CD4-positive, alpha-beta T cell treated with Interleukin-15 for 1 hour (primary cell): ENCODE measurements at places on chromosomes 1 and 21.
A peak's percentile ranks its signal among the peaks of the same experiment; 100 is the strongest.

GRCh38 chr1:104991702-104992101 is 1242.0 kb downstream of the AMY1C start:
- DNase-seq = no peak

DNA sequence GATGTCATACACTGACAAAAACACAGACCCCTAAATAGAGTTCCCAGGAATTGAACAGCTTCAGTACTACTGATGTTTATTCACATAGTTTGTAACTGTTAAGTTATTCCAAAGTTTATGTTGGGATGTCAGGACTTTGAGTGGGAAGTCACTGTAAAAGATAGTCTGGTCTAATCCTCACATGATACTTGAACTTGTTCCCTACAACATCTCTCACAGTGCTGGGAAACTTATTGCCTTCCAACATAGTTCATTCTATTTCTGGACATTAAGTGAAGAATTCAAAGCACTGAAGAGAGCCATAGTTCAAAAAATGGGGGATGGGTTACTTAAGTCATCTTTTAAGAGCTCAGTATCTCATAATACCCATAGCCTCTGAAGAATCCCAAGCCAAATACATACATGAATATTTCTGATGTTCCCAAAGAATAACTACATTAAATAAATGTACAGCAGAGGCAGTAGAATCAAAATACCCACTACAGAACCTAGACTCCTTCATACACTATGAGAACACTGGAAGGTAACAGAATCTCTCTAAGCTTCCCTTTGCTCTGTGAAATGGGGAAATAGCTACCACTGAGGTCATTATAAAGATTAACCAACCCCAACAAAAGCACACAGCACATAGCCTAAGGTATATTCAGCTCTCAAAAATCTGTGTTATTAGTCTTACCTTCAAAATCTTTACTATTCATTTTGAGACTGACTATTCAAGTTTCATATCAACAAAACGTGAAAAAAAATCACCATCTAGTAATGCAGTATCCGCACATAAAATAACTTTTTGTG is 81.4 kb downstream of the ESRRG start:
- DNase-seq = no peak

DNA sequence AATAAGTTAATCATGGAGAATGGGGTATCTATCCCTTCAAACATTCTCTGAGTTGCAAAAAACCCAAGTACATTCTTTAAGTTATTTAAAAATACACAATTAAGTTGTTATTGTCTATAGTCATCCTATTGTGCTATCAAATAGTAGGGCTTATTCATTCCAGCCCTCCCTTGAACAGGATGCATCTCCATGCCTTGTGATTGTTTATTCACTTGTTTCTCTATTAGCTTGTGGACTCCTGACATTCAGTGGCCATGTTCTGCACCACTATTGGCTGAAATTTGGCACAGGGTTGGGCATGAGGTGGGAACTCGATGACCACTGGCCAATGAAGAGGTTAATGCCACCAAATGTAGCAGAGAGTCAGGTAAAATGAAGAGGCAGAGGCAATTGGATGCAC is 272.8 kb downstream of the TNR start:
- DNase-seq = no peak

DNA sequence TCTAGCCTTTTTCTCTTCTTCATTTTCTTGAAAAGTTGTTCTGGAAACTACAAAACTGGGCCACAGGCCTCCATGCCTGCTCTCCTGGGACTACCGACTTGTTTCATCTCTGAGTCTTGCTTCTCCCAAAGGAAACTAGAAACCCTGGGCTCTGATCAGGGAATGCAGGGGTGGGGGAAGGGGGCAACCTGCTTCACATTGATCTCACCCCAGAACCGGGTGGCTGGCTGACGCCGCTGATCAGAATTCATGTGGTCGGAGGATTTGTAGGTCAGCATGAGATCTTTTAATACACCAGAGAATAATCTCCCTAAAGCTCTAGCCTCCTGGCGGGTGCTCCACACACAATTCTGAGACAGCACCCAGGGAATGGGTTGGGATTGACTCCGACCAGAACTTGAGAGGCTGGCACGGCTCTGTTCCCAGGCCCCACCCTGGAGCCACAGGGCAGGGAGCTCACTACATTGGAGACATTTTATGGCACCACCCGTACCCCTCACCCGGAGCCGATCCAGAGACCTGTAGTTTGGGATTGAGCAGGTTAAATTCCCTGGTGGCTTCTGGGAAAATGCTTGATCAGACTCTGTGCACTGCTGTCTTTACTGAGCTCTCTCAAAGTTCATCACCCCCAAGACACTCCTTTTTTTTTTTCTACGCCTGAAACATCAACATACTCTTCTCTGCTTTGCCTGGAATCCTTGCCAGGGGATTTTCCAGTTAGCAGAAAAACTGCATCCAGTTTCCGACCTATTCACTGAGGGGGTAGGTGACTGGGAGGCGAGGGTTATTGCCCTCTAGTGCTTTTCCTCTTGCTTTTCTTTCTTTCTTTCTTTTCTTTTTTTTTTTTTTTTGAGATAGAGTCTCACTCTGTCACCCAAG is 12.2 kb upstream of the ARHGEF10L start:
- DNase-seq = no peak

- DNase-seq = peak; percentile 49
These were observed 3.1 kb upstream of the ARHGEF2 start for GRCh38 chr1:155981266-155982088.

GRCh38 chr1:185837711-185838110 is 103.5 kb downstream of the HMCN1 start:
- no peak for DNase-seq

DNA sequence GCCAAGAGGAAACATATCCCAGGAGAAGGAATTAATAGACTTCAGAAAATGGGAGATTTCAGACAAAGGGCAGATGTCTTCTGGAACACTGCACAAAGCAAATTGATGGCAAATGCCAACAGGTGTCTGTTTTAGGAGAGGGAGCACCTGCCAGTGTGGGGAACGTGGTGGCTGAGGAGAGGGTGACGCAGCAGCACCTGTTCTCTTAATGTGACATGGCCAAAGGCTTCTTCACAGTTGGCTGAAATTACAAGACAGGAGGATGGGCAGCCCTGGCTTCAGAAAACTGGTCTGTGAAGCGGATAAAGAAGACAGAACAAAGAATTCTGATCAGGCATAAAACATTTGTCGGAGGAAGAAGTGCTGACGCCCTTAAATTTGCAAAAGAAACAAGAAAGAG is 178.7 kb upstream of the RUNX1 start:
- peak; percentile 27 for DNase-seq

DNA sequence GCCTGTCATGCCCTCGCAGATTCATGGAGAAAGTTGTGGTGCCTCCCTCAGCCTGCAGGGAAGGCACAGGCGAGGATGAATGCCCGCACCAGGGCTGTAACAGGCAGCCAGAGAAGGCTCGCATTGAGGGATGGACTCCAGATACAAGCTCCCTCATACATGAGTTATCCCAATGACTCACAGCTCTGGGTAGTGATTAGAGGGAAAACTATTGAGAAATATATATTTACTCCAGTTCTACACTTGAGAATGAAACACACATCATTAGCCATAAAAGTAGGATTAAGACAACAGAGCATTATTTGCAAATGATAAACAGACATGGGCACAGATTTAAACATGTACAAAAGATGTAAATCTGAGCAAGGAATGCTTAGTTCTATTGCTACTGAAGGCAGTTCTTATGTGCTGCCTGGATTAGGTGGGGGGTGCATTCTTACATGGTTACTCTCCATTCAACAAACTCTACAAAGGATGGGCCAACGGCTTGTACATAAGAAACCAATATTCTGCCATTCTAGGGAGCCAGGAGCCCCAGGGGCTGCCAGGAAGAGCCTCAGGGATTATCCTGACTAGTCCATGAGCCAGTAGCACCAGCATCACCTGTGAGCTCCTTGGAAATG is 97.9 kb downstream of the CSMD2 start:
- no peak for DNase-seq

GRCh38 chr1:83109692-83110091 is 889.2 kb downstream of the TTLL7 start:
- no peak for DNase-seq

DNA sequence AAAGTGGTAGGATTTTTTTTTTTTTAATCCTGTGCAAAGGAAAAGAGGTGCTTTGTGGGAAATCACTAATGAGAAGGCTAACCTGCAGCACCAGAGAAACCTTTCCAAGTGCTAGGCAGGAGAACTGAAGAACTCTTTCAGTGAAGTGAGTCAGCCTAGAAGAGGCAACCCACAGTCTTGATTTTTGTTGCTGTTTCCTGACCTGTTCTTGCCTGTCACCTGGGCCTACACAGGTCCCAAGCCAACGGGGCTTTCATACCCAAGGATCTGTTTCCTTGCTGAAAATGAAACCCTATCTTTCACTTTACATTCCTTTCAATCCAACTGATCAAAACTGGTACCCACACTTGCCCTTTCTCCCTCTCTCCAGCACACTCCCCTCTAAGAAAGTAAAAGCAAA is 7.1 kb upstream of the IKBKE start:
- no peak for DNase-seq

GRCh38 chr1:195173753-195174152 is 1434.5 kb downstream of the KCNT2 start:
- no peak for DNase-seq

GRCh38 chr1:78275906-78276685 is 214.7 kb upstream of the PTGFR start:
- no peak for DNase-seq

DNA sequence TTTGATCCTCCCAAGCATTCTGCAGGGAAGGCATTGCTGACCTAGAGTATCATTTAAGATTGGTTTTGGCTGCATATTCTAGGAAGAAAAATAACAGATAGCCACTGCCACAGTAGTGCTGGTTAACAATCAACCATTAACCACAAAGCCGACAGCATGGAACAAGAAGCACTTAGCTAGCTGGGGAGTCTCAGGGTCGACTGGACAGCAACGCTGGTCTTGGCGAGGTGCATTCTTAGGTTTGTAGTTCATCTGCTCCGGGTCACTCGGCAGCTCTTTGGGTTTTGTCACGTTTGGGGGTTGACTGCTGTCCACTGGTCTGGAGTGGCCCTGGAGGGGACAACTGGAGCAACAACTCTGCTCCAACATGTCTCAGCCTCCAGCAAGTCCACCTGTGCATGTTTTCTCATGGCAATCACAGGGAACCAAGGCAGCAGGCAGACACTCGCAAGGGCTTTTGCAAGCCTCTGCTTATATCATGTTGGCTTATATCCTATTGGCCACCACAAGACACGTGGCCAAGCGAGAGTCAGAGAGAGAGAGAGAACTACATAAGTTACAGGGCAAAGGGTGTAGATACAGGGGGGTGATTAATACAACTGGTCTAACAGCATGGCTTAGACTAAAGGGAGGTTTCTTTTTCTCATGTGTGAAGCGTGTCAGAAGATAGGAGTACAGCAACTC is 99.5 kb downstream of the LACTBL1 start:
- DNase-seq = no peak

GRCh38 chr1:27045973-27046558 is 33.4 kb upstream of the TENT5B start:
- DNase-seq = peak; percentile 41

GRCh38 chr1:228256626-228257375 is 49.0 kb downstream of the OBSCN start:
- no peak for DNase-seq

DNA sequence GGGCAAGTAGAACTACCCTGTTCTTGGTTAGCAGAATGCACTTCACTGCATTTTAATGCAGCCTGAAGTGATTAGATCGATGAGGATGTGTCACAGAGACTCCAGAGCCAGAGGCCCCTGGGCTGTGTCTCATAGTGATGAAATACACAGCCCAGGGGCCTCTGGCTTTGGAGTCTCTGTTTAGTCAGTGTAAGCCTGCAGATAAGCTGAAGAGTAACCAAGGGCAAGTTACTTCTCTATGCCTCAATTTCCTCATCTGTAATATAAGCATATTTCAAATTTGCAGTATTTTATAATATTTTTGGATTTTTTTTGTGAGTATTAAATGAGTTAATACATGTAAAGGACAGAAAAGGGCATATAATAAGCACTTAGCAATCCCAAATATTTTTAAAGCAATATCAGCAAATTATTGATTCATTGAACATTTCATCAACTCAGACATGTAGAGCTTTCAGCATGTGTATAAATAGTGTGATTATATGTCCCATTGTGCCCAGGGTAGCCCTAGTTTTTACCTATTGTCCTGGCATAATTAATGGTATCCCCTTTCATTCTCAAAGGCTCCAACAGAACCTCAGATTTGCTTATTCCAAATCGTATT is 23.6 kb upstream of the APOBEC4 start:
- no peak for DNase-seq

- DNase-seq = no peak
These were observed 55.9 kb downstream of the ZNHIT6 start for GRCh38 chr1:85652327-85652726.

- no peak for DNase-seq
These were observed 96.4 kb downstream of the UBR4 start for GRCh38 chr1:19113697-19114092.

DNA sequence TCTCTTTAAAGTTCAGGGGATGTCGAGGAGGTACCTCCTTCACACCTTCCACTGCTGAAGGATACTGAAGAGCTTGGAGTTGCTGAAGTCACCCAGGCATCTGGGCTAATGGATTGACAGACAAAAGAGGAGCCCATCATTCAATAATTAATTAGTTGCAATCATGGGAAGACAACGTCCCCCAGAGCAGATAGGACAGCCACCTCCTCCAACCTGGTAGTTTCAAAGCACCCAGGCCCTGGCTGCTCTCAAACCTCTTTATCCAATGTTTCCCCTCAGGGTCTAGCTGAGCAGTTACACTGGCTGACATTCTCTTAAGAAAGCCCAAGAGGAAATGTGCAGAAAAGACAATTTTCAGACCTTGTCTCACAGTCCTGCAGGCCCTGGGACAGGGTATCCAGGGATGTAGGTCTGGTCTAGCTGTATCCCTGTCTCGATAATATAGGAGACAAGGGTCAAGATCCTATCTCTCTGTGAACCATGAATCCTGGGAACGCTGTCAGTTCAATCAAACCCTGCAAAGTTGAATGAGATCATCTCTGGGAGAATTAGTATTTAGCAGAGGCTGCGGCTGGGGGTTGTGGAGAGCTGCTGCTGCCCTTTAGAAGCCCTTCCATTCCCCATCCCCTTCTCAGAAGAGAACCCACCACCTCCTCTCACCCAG is 1.1 kb downstream of the TSPAN2 start:
- DNase-seq = no peak

DNA sequence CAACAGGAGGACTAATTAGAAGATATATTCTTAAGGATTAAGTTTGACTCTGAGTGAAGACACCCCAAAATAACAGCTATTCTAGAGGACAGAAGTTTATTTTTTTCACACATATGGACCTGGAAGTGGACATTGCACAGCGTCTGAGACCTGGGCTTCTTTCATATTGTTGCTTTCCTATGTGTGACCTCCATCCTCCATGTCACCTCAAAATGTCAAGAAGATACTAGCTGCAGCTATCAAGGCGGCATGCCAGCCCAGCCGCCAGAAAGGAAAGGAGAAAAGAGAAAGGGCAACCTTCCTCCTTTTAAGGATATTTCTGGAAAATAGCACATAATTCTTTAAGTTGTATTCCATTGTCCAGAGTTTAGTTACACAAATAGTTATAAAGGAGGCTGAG is 220.4 kb downstream of the PATJ start:
- no peak for DNase-seq

- DNase-seq = no peak
These were observed 23.2 kb downstream of the MCOLN2 start for GRCh38 chr1:84973498-84974334.
